ENCODE measurements at places on chromosomes 5 and 9.
A peak's percentile ranks its signal among the peaks of the same experiment; 100 is the strongest.

- DNase-seq, result no peak
Observed at GRCh38 chr9:4859035-4859434, 66.3 kb downstream of the RCL1 start.

DNA sequence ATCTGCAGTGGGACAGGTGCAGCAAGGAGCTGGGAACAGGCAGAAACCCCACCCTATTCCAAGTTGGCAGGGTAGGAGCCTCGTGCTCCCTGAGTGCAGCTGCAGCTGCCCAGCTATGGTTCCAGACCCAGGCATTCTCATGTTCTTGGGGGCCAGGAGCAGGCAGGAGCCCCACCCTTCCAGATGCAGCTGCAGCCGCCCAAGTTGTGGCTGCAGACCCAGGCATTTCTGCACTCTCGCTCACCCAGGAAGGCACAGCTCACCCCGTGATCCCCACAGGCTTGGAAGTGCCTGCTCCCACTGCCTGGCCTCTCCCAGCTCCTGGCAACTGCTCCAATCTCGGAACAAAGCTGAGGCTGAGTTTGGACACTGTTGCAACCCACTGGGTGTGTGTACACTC lies 275.8 kb upstream of the ADRA1B start:
- no peak for DNase-seq

DNA sequence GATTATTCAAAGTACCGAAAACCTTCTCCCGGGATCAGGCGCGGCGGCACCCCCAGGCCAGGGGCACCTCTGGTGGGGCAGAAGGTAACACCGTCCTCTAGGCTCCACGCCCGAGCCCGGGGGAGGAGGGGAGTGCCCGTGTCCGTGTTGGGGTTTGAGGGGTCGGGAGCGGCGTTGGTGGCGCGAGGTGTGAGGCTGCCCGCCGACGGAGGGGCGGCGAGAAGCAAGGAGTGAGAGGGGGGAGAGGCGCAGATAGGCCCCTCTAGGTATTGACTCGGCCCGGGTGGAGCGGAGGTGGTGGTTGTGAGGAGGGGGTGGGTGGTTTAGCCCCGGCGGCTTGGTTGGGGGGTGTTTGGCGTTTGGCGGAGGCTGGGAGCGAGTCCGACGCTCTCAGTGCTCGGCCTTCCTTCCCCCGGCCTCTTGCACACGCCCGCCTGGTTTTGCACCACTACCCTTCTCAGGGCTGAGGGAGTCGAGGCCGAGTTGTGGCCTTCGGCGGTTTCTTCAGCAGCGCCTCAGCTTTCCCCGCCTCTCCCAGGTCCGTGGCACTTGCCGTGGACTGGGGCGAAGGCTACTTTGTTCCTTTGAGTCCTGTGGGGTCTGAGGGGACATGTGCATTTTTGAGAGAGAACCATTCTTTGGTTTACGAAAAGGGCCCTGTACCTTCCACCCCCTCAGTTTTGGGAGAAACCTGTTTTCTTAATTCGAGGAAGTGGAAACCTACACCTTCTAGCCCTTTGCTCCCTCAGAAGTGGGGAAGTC lies 450 bp downstream of the GPBP1 start:
- peak; percentile 58 for DNase-seq

GRCh38 chr5:116504593-116505166 lies 69.9 kb downstream of the SEMA6A start:
- DNase-seq, result no peak

GRCh38 chr5:60687927-60688720 lies 11.8 kb downstream of the DEPDC1B start:
- DNase-seq, result peak; percentile 76

DNA sequence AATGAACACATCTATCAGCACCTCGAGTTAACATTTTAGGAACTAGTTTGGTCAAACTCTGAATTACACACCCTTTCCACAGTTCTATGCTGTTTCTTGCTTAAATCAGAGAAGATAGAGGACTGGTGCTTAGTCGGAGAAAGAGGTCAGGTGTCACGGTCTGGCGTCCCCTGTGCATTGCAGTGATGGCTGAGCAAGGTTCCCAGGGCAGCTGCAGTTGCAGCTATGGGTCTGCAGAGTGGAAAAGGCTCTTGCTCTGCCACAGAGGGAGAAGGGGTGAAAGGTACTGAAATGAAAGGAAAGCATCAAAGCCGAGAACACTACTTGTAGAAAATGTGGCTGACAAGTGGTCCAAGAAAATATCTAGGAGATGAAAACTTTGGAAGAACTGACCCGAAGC lies 25.2 kb upstream of the SH3RF2 start:
- DNase-seq, result no peak

DNA sequence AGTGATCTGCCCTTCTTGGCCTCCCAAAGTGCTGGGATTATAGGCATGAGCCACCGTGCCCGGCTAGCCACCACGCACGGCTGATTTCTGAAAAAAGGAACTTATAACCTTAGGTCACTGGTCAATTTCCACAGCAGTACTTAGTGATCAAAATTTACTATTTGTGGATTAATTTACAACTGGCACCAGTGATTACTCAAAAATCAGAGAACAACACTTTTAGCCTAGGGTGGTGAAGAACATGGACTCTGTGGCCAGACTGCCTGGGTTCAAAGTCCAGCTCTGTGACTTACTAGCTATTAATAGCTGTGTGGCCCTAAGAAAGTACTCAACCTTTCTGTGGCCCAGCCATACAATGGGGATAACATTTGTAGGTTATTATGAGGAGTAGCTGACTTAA lies 50.8 kb upstream of the GLRX start:
- DNase-seq, result no peak

DNA sequence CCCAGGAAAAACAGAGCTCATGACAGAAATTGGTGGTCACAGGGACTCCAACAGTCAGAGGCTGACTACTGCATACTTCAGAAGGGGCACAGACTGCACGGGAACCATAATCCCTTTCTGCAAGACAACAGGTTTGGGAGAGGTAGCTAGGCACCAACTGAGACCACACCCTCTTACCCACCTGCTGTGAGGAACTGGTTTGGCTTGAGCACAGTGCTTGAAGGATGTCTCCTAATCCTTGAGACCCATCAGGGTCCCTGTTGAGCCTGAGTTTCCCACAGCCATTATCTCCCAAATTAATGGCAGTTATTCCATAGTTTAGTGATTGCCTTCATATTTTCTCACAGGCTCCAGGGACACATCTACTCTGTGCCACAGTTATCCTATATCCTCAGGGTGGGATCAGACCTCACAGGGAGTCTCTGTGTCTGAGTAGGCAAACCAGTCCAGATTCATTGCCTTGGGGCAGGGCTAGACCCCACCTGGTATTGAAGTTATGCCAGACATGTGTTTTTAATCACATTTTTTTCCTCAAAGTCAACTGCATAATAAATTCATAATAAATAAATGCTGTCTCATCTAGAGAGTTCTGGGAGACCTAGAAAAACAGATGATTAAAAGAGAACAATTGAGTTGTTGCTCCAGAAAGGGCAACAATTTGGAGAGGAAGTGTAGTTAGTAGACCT lies 9.3 kb upstream of the CAST start:
- DNase-seq, result peak; percentile 26

DNA sequence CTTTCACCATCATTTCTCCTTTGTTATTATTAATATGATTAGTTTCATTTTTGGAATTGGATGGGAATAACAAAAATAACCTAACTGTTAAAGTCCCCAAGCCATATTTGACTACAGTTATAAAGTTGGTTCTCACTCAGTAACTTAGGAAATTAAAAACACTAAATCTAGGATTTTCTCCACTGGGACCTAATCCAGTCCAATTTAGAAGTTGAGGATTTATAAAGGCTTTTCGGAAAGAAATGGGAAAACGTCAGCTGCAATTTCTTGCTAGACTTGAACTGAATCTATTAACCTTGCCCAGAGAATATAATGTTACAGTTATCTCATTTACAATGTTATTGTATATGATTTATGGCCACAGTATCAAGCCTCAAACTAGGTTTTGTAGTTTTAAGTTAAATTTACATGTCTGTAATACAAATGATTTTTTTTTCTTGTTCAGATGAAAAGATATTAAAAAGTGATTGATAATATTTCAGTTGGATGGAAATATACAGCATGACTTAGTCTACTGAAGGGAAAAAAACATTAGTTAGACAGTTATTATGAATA lies 524.3 kb upstream of the GRAMD2B start:
- no peak for DNase-seq

DNA sequence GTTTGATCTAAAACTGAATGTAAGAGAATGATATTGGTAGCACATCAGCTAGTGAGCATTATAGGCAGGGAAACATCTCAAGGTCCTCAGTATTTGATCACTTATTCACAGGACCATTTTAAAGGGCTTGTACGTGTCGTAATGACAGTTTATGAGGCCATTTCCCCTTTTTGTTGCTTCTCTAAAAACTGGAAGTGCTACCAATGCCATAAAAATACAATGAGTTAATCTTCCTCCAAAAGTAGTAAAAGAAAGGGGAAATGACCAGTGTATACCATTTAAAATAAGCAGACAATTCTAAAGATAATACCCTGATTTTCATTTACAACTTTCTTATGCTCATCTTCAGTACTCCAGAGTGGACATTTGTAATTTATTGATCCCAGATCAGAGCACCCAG lies 285.8 kb upstream of the PCSK5 start:
- no peak for DNase-seq

DNA sequence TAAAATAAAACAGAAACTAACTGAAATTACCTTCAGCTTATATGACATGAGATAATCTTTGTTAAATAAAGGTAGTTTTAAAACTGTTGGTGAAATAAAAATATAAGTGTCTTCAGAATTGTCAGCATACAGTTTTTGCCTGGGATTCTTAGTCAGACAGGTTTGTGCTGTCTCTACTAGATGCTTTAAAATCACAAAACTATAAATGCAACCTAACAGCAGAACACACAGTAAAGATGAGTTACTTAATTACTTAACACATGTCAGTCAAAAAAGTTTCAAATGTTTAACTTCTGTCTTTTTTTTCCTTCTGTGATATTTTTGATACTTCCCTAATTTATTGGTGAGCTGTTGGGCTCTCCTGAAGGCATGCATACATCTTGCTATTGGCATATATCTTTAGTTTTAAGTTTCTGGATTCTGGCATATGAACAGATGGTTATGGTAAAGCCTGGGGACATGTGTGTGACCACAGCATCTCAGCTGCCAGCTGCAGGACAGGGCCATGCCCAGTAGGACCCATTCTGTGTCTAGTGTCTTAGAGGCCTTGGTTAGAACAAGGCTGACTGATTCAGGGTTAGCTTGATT lies 231.1 kb upstream of the NUDT12 start:
- DNase-seq, result no peak

DNA sequence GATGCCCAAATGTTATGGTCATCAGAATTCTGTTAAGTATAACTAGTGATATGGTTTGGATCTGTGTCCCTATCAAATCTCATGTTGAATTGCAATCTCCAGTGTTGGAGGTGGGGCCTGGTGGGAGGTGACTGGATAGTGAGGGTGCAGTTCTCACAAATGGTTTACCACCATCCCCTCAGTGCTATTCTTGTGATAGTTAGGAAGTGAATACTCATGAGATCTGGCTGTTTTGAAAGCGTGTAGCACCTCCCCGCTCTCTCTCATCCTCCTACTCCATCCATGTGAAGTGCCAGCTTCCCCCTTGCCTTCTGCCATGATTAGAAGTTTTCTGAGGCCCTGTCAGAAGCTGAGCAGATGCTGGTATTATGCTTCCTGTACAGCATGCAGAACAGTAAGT lies 359.5 kb downstream of the TMEM167A start:
- no peak for DNase-seq

- no peak for DNase-seq
Observed at GRCh38 chr5:161246749-161247148, 299.8 kb downstream of the GABRB2 start.

GRCh38 chr9:110514897-110515296 lies 64.6 kb downstream of the SVEP1 start:
- no peak for DNase-seq

- DNase-seq, result no peak
Observed at GRCh38 chr5:151150471-151151262, 6.9 kb downstream of the ANXA6 start.

GRCh38 chr9:78932849-78933627 lies 636.1 kb downstream of the PSAT1 start:
- DNase-seq, result peak; percentile 83

GRCh38 chr5:75405296-75405695 lies 68.3 kb downstream of the HMGCR start:
- DNase-seq, result peak; percentile 64

DNA sequence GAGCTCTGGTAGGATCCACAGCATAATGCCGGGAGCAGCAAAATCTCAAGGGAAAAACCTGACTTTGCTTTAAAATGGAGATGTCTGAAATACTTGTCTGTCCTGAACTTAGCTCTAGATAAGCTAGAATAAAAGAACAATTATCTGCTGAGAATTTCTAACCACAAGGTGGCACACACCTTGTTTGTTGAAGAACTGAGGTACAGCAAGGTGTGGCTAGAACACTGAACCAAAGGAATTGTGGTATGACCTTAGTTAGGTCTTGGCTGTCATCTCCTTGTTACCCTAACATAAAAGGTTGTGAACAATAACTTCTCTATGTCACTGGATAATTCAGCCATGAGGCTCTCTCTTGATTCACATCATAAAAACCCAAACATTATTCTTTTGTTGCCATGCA lies 72.3 kb upstream of the ANXA1 start:
- DNase-seq, result peak; percentile 48

DNA sequence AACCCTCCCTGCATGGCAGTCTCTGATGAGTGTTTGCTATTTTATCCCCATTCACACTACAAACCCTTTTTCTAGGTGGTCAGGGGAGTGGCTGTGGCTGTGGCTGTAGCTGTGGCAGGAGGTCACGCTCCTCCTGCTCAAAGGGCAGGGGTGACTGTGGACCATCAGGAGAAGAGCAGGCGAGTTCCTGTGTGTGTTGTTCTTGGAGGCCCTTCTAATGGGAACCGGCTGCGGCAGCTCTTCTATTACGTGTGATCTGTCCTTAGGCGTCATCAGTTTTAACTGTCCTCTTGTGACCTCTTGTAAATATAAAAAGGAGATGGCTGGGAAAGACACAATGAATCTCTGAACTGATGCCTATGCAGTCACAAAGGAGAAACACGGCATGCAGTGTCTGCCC lies 65.1 kb downstream of the ANKH start:
- DNase-seq, result no peak

GRCh38 chr5:111583758-111584203 lies 71.4 kb upstream of the STARD4 start:
- DNase-seq, result no peak

GRCh38 chr5:170100066-170100943 lies 5.4 kb upstream of the FOXI1 start:
- DNase-seq, result peak; percentile 71

GRCh38 chr5:77882670-77883257 lies 106.6 kb upstream of the TBCA start:
- no peak for DNase-seq

- DNase-seq, result peak; percentile 99
Observed at GRCh38 chr9:98374385-98375051, 119.1 kb upstream of the TBC1D2 start.

- DNase-seq, result no peak
Observed at GRCh38 chr9:35226651-35227050, 64.8 kb downstream of the UNC13B start.
